Naive thymus-derived CD4-positive, alpha-beta T cell (primary cell): ENCODE measurements at places on chromosomes 2 and 18. TPM values are rescaled to one million over a fixed set of nuclear protein-coding genes. Genes with fewer than 3 reads are reported as not detected.

The HOXD13 gene
- not detected for total RNA-seq

The EXOC6B gene
- total RNA-seq = 19.8 TPM

The ANKRD62 gene
- not detected for total RNA-seq

The MYO3B gene
- total RNA-seq = not detected

The SLC16A14 gene
- 0.49 TPM for total RNA-seq

The MAPK4 gene
- not detected in 2 replicates for total RNA-seq

The IKZF2 gene
- 23.4 TPM for total RNA-seq

The C2orf69 gene
- total RNA-seq = 12.7 TPM

The FLACC1 gene
- total RNA-seq = 7.4 TPM

The ASNSD1 gene
- 38.1 and 40.7 TPM in 2 replicates for total RNA-seq

The POTEI gene
- total RNA-seq = not detected

The MYO1B gene
- total RNA-seq = 0.43 TPM

The IL1F10 gene
- total RNA-seq = not detected
